ENCODE measurements at places on chromosomes 5 and 9.
A peak's percentile ranks its signal among the peaks of the same experiment; 100 is the strongest.

- DNase-seq = no peak
Observed at GRCh38 chr5:124438026-124438902, 308.2 kb downstream of the ZNF608 start.

- DNase-seq = no peak
Observed at GRCh38 chr9:113590991-113591898, 127.7 kb downstream of the RGS3 start.

DNA sequence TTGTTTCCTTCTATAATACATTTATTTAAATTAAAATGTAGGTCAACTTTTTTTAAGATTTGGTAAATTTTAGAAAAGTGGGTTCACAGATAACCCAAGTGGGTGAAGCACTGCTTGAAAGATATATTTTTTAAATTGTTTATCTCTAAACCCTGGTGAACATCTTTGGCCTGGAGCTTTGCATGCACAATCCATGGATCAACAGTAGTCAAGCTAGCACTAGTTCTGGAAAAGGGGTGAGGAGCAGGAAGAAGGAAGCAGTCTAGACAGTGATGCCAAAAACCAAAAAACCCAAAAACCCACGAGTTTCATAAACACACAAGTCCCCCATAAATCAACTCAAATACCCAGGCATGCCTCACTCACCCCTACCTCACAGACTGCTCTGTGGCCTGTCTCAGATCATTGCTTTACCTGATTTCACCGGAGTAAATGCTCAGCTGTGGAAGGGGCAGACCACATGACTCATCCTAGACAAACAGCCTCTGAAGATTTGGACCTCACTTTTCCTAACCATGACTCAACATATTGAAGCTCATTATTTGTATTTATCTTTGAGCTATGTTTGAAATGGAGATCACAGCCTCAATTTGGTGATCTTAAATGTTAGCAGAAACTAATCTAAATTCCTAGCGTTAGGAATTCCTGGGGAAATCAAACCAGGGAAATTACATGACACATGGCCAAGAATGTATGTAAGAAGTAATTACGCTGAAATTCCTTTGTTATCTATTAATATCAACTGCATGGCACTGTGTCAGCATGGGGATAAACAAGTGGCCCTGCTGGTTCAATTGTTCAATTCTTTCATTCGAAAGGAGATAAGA lies 149.6 kb downstream of the ZNF608 start:
- DNase-seq = no peak

GRCh38 chr5:145764325-145764724 lies 70.8 kb downstream of the PRELID2 start:
- DNase-seq = no peak

- DNase-seq = no peak
Observed at GRCh38 chr5:175214152-175214551, 229.8 kb downstream of the DRD1 start.

- no peak for DNase-seq
Observed at GRCh38 chr5:119355244-119355638, 578 bp upstream of the TNFAIP8 start.

DNA sequence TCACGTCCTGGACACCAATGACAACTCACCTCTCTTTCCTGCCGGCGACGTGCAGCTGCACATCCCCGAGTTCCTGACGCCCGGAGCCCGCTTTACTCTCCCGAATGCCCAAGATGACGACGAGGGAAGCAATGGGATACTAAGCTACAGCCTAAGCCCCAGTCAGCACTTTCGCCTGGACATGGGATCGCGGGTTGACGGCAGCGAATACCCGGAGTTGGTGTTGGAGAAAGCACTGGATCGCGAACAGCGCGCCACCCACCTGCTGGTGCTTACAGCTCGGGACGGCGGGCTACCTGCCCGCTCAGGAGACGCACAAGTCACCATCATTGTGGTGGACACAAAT lies 1.1 kb downstream of the PCDHAC1 start:
- no peak for DNase-seq

GRCh38 chr5:141084487-141084989 lies 9.9 kb upstream of the PCDHB2 start:
- DNase-seq = no peak

DNA sequence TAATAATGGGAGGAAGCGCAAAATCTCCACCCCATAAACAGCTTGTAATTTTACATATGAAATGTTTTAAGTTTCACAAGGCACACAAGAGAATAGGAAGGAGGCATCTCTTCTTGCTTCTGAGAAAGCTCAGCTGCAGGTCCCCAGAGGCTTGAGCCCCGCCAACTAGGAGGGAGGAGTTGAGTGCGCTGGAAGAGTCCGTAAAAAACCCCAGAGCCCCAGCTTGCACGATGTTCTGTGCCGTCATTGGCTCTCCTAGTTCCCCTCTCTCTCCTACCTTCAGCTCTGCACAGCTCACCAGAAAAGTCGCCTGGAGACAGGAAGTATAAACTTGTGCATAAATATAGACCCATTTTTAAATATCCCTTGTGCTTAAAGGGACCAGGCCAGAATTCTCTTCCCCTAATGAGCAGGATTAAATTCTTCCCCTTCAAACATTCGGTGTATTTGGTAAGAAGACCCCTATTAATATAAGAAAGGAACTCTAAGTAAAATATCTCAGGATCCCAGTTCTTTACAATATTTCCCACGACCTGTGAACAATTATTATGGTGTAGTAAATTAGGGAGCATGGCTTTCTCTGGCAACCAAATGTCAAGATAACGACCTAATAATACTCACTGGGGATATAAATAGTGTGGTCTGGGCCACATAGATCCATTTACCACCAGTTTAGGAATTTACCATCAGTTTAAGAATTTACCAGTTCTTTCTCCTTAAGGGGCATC lies 13.7 kb downstream of the GLRX start:
- no peak for DNase-seq

DNA sequence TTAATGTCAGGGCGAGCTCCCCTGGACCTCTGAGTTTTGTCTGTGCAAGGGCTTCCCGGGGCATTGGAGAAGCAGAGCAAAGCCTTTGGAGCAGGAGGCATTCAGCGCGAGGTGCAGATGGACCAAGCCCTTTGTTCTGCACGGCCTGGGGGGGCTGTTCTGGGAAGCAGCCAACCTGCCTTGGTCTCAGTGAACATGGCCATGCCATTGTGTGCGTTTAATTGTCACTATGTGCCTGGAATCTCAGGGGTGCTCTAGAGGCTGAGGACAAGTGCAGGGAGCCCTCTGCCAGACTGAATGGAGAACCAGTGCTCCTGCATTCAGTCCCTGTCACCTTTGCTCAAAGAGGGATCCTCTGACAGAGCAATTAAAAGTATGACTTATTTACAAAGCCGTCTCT lies 329.4 kb downstream of the IRX1 start:
- no peak for DNase-seq

DNA sequence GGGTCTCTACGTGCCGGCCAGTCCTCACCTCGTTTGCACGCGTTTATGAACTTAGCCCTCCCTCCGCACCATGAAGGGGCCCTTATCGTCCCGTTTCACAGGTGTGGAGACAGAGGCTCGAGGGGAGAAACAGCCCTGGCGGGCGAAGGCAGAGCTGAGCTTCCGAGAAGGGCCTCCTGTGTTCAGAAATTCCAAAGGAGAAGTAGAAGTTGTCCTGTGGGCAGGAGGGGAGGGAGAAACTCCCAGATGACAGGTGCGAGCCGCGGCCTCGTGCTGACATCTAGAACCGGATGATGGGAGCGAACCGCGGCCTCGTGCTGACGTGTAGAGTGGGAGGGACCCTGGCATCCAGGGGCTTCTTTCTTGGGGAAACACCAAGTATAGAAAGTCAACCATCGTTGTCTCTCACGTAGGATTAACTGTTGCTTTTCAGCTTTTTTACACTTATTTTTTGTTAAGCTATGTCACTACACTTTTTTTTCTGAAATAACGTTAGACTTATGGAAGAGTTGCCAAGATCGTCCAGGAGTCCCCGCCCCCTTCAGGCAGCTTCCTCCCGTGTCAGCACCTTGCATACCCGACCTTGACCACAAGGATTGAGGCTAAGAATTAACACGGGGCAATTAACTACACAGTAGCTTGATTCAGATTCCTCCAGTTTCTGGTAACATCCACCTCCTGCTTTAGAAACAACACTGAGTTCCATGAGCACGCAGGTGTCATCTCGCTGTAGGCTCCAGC lies 42.8 kb upstream of the NKD2 start:
- DNase-seq = no peak

DNA sequence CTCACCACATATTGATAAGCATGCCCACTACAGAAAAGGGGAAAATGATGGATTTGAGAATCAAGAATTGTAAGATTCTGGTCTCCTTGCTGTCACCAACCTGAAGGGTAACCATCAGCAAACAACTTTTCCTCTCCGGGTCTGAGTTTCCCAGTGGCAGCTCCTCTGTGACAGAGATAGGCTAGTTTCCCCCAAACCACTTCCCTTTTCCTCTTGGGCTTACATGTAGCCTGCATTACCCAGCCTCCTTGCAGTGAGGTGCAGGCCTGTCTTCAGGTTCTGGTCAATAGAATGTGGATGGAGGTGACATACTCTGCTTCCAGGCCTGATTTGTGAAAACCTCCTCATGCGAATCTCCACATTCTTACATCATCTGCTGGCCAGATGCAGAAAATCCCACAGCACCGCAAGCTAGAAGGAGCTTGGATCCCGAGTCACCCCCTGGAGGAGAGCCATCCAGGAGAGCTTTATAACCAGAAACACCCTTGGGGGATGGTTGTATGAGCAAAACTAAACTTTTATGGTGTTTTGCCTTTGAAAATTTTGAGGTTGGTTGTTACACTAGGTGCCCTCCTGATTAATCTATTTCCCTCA lies 206.1 kb downstream of the RGS3 start:
- no peak for DNase-seq

- peak; percentile 55 for DNase-seq
Observed at GRCh38 chr5:128213340-128213739, 129.8 kb downstream of the SLC12A2 start.

DNA sequence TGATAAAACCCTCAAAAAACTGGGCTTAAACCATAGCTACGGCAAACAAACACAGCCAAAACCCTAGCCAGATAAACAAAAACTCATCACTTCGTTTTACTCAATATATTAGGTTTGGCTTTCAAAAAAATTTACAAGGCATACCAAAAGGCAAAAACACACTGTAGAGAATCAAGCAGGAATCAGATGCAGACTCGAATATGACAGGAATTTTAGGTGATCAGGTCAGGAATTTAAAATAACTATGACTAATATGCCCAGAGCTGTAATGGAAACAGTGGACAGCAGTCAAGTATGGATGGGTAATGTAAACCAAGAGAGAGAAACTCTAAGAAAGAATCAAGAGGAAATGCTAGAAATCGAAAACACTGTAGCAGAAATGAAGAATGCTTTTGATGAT lies 26.5 kb upstream of the DOCK2 start:
- no peak for DNase-seq

- DNase-seq = no peak
Observed at GRCh38 chr9:83199240-83199639, 136.3 kb upstream of the RASEF start.

DNA sequence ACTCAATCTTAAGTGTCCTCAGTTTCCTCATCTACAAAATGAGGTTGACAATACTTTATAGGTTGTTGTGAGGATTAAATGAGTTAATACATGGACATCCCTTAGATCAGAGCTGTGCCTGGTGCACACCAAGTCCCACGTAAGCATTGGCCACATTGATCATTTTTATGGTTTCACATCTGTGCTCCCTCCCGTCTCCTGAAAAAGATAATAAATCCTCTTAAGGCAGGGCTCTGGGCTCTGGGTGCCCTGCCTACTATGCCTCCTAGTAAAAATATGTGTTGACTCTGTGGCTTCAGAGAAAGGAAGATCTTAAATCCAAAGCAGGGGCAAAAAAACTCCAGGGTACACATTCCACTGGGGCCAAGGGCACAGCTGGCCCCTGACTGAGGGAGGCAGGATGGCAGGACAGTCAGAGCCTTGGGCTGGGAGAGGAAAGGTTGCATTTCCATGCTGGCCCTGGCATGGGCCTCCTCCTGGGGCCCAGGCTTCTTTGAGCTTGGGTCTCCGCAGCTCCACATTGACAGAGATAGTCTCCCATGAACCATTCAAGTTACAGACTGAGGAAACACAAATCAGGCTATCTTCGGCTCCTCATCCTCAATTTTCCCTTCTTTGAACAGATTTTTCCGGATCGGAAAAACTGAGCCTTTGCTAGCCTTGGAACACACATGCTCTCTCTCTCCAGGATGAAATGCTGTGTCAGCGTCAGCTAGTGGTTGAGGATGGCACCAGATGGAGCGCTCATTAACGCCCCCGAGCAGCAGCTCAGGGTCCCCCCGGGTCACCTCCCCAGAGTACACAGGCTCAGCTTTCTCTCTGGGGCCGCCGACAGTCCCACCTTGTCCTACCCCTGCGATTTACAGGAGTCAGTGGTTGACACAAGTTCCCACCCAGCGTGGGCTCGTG lies 22.4 kb upstream of the KIF12 start:
- no peak for DNase-seq

DNA sequence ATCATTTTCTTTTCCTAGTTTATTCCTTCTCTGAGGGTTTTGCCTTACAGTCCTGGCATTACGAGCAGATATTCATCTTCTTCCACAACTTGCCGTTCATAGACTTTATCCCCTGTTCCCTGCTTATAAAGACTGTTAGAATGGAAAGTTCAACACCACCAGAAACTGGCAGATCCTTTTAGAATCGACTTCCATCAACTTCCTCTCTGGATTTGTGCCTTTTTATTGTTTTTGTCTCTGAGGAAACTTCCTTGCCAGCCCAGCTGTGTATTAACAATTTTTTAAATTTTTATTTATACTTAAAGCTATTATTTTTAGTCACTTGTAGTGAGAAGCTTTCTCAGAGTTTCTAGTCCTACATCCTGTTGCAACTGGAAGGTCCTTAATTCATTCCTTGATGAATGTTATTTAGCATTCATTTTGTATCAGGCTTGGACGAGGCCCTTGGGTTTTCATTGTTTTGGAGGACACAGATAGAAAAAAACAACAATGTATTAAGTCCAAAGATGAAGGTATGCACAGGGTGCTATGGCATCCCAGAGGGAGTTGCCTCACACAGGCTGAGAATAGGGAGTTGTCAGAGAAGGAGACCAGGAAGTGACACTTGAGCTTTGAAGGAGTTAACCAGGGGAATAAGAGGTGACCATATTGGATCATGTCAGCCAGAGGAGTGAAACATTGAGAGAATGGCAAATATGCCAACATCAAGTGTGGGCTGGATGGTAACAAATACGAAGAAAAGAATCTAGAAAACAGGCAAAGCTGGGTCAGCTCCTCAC lies 81.3 kb downstream of the ADAMTSL1 start:
- DNase-seq = no peak

GRCh38 chr5:55672477-55672911 lies 39.6 kb downstream of the SLC38A9 start:
- no peak for DNase-seq

DNA sequence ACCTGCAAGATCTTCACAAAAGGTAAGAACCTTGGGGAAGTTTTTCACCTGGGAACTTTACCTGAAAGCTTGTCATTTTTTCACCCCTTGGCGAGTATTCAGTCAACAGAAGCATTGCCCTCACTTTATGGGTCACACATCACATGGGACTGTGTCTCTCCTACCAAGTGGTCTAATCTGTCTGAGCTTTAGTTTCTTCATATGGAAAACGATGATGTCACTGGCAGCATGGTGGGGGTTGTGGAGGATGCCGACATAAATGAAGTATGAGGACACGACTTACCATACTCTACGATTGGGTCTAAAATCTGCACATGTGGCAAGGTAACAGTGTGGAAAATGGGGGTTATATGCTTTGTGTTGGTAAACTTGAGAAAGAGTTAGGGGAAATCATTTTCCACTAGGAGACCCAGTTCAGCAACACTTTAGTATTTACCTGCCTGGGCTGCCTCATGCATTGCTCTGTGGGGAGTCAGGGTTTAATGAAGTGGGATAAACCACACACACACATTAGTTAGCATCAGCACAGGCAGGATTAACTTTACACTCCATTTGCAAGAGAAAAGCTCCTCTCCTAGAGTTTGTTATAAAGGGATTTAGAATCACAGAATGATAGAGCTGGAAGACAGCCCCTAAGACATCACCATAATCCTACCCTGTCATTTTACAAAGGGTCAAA lies 19.8 kb upstream of the PAX5 start:
- no peak for DNase-seq

All from left renal pelvis (tissue), 4 donors.